ENCODE measurements at places on chromosomes 4 and X.

GRCh38 chr4:38309471-38309870 lies 349.3 kb downstream of the PTTG2 start:
- no peak for DNase-seq

DNA sequence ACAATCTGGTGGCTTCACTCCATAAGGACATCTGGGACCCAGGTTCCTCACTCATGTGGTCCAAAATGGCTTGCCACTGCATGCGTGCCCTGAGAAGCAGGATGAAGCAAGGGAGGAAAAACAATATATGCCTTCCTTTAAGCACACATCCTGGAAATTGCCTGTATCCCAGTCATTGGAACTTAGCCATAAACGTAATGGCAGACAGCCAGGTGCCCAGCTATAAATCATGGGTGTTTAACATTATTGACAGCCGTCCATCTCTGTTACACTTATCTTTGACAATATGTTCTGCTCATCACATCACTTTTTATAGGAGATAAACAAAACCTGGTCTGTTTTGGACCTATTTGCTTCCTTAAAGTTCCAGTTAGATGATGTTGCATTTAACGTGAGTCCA lies 181.0 kb downstream of the AASDH start:
- no peak for DNase-seq

- DNase-seq = no peak
These were observed 67.9 kb downstream of the AFF1 start for GRCh38 chr4:87002682-87003043.

- peak; percentile 20 for DNase-seq
These were observed 104.6 kb downstream of the NBDY start for GRCh38 chrX:56833626-56834025.

GRCh38 chr4:498328-498904 lies 540 bp downstream of the ZNF721 start:
- DNase-seq = no peak

GRCh38 chr4:20773144-20773997 lies 73.1 kb downstream of the PACRGL start:
- DNase-seq = peak; percentile 80

DNA sequence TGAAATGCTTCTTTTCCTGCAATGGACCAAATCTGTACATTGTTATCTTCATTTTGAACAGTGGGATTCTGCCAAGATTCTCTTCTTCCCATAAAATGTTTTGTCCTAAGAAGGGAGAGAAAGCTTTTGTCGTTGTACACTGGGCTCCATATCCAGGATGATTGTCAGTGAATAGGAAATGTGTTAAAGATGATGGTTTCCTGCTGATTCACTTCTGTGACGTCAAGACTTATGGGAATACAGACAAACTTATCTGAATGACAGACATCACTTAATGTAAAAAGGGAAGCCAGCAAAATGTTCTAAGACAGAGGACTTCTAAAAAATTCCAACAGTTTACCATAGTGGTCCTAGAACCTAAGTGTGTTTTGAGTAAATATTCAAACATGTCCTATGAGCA lies 53.7 kb upstream of the HPF1 start:
- DNase-seq = no peak

- no peak for DNase-seq
These were observed 149.6 kb downstream of the INPP4B start for GRCh38 chr4:142696334-142697122.

DNA sequence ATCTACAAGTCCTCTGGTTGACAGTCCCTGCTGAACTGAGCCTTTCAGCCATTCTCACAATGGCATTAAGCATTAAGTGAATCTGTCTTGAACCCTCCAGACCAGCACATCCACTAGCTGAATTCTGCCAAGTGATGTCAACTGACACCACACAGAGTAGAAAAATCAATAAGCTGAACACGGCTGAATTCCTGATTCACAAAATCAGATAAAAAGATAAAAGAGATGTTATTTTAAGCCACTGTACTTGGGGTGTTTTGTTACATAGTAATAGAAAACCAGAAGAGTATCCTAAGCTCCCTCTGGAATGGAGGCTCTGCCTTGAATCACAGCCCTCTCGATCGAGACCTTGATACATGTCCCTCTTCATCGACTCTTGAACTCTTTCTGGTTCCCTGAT lies 336.5 kb downstream of the DMD start:
- no peak for DNase-seq

GRCh38 chrX:49174723-49175122 lies 3.0 kb downstream of the PLP2 start:
- DNase-seq = no peak

DNA sequence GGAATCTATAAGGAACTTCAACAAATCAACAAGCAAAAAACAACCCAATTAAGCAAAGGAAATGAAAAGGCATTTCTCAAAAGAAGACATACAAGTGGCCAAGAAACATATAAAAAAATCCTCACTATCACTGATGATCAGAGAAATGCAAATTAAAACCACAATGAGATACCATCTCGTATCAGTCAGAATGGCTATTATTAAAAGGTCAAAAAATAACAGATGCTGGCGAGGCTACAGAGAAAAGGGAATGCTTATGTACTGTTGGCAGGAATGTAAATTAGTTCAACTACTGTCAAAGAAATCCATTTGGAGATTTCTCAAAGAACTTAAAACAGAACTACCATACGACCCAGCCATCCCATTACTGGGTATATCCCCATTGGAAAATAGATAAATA lies 292.4 kb upstream of the FAT1 start:
- DNase-seq = no peak

DNA sequence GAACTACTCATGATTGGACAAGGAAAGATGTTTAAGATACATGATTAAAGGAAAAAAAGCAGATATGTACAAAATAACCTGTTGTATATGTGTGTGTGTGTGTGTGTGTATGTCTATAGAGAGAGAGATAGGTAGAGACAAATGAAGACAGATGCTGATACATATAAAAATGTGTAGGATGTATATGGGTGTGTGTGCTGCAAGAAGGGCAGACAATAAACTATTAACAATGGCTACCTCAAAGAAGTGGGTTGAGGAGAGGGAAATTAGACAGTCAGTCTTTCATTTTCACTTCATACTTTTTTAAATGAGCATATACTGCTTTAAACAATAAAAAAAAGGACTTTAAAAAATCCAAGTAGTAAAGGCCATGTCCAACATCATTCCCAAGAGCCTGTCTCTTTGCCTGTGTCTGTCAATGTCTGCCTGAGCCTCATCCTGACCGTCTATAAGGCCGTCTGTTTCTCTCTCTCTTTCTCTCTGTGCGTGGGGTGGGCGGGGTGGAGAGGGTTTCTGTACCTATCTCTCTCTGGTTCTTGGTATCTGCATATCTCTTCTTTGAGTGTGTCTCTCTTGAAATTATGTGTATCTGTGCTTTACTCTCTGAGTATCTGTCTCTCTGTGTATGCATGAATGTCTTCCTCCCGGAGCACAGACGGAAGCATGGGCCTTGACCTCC lies 62.8 kb downstream of the LRBA start:
- DNase-seq = no peak

GRCh38 chrX:100863326-100863864 lies 10.8 kb downstream of the NOX1 start:
- no peak for DNase-seq

- DNase-seq = no peak
These were observed 18.3 kb upstream of the RPS6KA3 start for GRCh38 chrX:20284992-20285391.

DNA sequence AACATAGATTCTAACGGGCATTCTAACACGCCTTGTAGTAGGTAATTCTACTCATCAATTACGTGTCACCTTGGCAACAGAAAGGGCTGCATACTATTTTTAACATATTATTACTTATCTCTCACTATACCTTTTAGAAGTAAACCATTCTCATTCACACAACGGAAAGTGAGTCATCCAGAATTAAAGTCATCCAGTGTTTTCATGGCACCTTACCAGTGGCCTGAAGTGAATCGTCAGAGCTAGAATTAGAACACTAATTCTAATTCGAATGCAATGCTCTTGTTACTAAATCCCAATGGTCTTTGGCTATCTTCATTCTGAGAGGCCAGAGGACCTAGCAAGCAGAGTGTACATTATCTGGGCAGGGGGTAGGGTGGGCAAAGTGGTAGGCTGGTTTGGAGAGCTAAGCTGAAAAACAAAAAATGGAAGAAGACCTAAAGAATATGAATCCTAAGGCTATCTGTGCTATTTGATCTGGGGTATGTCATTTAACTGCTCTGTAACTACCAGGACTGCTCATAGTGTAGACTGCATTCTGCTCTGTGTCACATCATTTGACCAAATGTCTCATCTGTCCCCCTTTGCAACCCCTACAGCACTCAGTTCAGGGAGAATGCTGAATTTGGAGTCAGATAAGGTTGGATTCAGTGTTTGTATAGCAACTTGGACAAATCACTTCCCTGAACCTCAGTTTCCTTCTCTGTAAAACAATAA lies 96.5 kb downstream of the HDAC8 start:
- DNase-seq = no peak

GRCh38 chr4:94334962-94335361 lies 7.7 kb downstream of the HPGDS start:
- DNase-seq = no peak

GRCh38 chr4:37710491-37710890 lies 24.3 kb upstream of the RELL1 start:
- DNase-seq = no peak

DNA sequence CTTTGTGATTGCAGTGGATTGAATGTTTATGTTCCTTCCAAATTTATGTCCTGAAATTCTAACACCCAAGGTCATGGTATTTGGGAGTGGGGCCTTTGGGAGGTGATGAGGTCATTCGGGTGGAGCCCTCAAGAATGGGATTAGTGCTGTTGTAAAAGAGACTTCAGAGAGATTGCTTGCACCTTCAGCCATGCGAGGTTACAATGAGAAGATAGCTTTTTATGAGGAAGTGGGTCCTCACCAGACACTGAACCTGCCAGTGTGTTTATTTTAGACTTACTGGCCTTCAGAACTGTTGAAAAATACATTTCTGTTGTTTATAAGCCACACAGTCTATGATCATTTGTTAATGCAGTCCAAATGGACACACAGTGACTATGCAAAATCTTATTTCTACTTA lies 161.0 kb upstream of the GPRIN3 start:
- DNase-seq = no peak

DNA sequence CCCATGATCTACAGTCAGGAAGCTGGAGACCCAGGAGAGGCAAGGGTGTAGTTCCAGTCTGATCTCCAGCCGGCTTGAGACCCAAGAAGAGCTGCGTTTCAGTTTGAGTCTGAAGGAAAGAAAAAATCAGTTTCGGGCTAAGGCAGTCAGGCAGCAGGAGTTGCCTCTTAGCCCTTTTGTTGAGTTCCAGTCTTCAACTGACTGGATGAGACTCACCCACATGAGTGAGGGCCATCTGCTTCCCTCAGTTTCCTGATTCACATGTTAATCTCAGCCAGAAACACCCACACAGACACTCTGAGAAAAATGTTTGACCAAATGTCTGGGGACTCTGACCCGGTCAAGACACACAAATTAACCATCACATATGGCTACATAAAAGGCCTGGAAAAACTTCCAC lies 73.6 kb upstream of the ELOVL6 start:
- DNase-seq = no peak

DNA sequence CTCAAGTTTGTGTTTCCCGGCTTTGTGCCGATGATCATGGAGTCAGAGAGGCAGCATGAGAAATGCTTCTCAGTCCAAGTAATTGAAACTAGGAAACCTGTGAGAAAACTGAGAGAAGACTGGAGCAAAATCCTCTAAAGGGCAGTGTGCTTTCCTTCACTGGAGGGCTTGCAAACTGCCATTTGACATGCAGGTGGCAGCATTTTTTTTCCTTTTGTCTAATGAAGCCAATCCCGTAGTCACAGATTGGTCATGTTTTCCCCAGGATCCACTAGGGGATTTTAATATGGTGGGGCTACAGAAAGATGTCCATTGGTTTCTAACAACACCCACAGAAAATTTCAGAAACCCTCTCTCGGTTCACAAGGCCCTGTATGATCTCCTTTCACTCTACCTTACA lies 117.4 kb upstream of the NUDT10 start:
- no peak for DNase-seq

GRCh38 chrX:119870626-119871131 lies 854 bp downstream of the RNF113A start:
- DNase-seq = peak; percentile 21

DNA sequence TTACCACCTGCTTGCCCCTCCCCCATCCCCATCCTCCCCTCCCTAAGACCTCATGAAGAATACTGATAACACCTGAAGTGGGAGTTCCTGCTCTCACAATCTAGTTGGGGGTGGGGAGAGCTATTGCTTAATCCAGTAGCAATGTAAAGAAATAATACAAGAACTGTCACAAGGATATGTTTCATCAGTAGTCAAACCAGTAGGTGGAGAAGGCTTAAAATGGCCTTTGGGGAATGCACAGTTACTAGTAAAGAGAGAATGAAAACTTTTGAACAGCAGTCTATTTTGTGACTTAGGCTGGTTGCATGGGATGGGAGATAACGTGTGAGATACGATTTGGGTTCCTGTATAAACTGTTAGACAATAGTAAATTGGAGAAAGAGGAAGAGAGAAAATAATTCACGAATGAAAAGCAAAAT lies 6.0 kb downstream of the GALNT7 start:
- DNase-seq = no peak

DNA sequence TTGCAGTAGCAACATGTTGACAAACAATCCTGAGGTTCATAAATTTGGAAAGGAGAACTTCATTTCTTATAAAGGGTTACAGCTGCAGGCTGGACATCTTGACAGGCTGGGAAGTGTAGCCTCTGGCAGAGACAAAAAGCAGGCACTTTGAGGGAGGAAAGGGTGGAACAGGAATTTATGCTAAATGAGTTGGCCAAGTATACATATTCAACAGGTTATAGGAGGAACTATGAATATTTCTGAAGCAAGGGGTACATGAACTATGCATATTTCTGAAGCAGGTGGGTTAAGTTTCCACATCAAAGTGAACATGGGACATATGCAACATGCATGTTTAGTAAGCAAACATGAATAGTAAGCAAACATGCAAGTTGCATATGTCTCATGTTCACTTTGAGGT lies 1.6 kb upstream of the ANTXR2 start:
- DNase-seq = no peak

DNA sequence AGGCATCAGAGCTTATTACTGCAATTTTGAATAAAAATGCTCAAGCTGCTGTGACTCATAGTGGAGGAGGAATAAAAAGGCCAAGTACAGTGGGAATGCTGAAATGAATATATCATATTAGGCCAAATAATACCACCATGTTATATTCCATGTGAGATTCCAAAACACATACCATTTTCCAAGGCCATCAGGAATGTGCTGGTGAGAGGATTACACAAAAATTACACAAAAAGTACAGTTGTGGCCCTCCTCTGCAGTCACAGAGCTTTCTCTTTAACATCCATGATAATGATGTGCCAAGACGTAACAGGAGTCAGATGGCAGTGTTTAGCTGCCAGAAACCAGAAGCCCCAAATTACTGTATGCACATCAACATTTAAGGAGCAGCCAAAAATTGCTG lies 153.5 kb downstream of the PCDH18 start:
- DNase-seq = no peak
